A172 (cell line): ENCODE measurements at places on chromosomes 4 and X. TPM values are rescaled to one million over a fixed set of nuclear protein-coding genes. Genes with fewer than 3 reads are reported as not detected.

DNA sequence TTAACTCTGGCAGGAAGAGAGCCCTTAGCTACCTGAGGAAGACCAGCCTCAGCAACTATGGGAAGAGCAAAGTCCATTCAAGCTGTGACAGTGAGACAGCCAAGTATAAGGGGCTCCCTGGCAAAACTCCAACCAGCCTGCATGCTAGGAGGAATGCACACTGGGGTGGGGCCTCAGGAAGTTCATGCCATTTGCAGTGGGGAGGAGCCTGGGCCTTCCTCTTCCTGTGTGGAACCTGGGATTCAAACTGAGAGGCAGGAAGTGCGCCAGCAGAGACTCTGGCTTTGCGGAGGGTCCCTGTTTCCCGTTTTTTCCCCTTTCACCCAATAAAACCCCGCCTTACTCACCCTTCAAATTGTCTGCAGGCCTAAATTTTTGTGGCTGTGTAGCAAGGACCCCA is 33.0 kb downstream of the TFDP3 start:
- no peak for DNase-seq

DNA sequence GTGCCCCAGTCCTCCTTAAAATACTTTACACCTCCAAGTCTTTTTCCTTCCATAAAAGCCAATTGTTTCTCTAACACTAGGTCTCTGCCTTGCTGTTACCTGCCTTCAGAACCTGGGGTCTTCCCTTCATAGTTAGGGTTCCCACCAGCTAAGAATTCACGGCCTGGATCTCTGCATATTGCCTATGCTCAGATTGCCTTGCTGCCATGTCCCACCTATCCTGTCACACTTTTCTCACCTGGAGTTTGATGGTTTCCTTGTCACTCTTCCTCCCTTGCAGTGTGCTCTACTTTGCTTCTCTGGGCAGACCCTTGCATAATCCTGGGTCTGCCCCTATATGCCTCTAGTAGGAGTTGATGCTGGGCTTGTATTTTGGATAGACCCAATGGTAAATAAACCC is 36.6 kb upstream of the TMPRSS11E start:
- DNase-seq: no peak

GRCh38 chrX:136626891-136627290 is 21.1 kb upstream of the CD40LG start:
- DNase-seq: no peak

The ZNF280C gene
- 3.3 and 4.6 TPM in 2 replicates for total RNA-seq
